ENCODE measurements at places on chromosomes 11 and 22.
A peak's percentile ranks its signal among the peaks of the same experiment; 100 is the strongest.

DNA sequence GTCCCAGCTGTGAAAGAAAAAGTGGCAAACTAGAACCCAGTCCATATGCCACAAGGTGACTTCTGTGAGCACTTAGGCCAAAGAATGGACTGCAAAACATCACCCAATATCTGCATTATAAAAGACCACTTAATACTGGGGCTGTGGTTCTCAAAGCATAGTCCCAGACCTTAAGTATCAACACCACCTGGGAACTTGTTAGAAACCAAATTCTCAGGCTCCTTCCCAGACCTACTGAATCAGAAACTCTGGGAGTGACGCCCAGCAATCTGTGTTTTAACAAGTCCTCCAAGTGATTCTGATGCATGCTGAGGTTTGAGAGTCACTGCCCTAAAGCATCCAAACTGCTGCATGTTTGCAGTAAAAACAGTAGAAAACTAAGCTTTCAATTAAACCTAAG is 81.3 kb downstream of the SERGEF start:
- DNase-seq, result no peak

GRCh38 chr11:35058669-35059434 is 80.1 kb upstream of the CD44 start:
- DNase-seq, result no peak

- DNase-seq, result no peak
Observed at GRCh38 chr11:112797648-112798293, 163.4 kb upstream of the NCAM1 start.

DNA sequence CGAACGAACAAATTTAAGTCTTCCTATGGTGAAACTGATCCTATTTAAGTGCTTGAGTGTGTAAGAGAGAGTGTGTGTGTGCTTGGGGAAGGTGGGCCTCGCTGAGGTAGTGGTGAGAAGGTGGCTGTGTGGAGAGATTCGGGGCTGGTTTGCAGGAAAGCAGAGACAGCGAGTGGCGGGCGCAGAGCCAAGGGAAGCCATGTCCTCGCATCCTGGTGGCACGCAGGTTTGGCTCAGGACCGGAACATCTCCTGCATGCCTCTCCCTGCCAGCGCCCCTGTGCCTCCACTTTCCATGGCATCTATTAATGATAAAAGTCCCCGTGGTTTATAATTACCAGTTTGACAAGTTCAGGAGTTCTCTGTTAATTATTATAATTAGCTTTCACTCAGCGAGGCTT is 383.1 kb upstream of the CADM1 start:
- DNase-seq, result no peak

DNA sequence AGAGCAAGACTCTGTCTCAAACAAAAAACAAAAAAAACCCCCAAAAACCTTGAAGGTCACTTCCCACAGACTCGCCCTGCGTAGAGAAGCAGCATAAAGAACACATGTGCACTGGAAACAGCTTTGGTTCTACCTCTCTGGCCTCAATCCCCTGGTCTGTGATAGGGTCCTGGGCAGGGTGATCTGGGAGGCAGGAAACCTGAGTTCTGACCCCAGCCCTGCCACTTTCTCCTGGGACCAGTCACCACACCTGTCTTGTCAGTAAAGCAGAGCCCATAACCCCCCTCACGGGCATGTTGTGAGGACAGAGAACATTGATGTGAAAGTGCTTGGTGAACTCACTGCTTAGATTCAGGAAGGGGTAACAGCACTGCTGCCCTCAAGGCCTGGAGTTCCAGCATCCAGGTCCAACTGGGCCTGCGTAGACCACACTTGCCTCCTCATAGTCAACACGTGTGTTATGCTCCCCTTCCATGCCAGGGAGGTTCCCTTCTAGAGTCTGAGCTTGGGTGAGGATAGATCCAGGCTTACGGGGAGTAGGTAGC is 11.4 kb downstream of the UCP2 start:
- DNase-seq, result no peak

GRCh38 chr11:87263264-87263838 is 225.6 kb downstream of the TMEM135 start:
- no peak for DNase-seq

GRCh38 chr11:66823700-66824099 is 19.5 kb upstream of the RCE1 start:
- DNase-seq, result no peak

- DNase-seq, result no peak
Observed at GRCh38 chr11:7844986-7845385, 48.2 kb upstream of the OR5P2 start.

DNA sequence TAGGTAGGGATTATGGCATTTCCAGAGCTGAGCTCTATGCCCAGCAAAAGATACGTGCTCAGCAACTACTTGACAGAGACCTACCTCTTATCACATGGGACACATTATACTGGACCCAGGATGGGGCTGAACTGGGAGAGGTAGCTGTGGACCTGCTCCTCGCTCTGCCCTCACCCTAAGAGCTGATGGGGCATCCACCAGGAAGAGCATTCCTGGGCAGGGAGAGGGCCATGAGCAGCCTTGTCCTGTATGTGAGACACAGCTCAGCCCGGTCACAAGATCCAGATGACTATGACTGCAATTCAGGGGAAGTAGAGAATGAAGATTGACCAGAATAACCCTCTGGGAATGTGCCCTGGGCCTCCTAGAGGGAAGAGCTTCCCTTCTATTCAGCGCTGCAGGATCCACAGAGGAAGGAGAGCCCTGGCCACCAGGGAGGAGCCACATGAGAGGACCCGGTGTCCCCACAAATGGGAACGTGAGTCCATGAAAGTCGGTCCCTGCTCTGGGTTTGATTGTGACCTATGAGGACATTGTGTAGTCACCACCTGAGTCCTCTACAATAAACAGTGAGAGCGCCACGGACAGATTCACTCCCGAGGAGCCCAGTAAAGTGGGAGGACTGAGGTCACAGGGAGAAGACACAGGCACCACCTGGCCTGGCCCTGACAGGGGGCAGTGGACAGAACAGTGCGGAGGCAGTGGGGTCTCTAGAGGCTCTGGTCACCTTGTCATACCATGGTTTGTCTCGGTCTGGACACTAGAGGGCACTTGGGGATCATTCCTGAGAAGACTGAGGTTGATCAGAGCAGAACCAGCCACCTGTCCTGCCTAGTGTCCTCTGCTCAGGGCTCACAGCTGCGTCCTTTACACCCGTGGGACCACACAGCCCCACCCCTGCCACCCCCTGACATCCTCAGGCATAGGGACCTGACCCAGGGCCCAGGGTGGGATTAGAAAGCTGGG is 99.5 kb downstream of the ZNF280B start:
- DNase-seq, result no peak

GRCh38 chr22:32564170-32565001 is 89.8 kb downstream of the FBXO7 start:
- DNase-seq, result no peak

DNA sequence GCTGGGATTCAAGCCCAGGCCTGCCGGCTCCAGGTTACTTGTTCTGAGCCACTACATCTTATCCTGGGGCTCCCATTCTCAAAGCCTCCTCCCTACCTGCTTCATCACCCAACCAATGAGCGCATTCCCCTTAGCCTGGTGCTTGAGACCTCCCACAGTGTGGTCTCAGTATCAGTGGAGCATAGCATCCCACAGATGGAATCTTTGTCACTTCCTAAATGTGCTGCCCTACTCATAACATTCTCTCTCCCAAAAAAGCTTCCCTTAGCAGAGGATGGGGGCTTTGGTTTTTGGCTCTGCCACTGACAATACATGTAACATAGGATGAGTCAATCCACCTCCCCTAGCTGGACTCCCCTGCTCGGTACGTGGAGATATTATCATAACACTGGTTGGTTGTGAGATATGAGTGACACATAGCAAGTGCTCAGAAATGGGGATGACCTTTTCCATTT is 28.8 kb downstream of the TEAD1 start:
- DNase-seq, result no peak

DNA sequence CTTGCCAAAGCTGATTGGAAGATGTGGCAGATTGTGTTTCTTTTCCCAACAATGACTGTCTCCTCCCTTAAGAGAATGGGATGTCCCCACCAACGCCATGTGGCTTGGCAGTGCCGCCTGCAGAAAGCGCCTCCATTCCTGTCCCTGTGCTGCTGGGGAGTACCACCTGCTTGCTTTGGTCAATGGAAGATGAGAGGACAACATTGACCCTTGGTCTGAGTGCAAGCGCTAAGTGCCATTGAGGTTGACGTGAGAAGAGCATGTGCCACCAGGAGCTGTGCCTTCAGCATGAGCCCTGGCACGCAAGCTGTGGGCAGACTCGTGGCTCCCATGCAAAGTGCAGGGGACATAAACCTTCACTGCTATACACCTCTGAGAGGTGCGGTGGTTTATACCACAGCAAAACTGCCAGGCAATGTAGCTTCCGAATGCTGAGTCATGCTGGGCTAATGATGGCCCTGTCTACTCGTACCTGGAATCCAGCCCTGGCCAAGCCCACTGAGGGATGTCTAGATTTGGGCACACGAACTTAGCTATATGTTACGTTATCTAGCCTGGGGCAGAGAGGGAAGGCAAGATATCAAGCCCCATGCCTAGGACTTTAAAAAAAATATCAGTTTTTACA is 41.9 kb downstream of the MYEOV start:
- no peak for DNase-seq

DNA sequence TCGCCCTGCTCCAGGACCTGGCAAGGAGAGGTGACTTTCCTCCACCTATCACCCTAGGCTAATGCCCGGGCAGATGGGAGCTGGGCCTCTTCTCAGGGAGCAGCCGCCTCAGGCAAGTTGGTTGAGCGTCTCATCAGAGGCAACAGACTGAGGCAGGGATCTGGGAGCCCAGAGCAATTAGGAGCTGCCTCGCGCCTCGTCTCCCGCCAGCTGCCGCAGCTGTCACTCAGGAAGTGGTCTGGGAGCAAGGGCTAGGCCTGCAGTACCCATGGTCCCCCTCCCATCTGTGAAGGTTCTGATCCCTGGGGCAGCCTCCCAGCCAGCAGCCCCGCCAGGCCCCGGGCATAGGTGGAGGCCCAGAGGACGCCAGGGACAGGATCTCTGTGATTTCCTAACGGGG is 4.6 kb upstream of the CABP7 start:
- no peak for DNase-seq

DNA sequence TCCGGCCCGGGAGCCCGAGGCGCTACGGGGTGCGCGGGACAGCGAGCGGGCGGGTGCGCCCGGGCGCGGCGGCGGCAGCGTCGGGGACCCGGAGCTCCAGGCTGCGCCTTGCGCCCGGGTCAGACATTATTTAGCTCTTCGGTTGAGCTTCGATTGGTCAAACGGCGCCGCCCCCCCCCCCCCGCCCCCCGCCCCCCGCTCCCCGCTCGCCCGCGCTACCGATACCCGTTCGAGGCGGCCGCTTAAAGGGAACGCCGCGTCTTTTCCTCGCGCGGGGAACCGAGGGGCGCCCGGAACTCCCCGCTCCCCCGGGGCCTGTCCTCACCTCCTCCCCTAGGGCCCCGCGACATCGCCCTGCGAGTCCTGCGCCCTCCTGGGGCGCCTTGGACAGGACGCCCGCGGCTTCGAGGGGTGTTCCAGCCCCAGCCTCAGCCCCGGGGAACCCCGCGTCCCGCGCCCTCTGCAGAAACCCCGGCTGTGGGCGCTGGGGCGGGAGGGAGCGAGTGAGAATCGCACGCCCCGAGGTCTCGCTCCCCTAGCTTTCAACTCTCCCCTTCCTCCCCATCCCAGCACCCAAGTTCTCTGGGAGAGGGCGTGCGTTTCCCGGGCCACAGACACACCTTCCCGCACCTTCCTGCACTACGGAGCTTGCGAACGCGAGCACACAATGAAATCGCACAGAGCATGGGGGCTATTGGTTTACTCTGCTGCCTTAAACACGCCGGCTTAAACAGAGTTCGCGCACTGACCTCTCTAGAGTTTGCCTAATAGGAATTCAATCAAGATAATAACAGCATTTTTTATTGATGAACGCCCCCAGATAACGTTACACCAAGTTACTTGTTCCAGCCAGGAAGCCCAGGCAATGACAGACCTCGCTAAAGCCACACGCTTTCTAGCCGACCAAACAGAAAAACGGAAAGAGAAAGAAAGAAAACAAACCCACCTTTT is at the start of gene BDNF:
Gene BDNF, minus strand, starts transcription at position 105 of the 951 bp plus-strand sequence. CDS start 41,891 bp downstream, outside the sequence.
- no peak for DNase-seq

DNA sequence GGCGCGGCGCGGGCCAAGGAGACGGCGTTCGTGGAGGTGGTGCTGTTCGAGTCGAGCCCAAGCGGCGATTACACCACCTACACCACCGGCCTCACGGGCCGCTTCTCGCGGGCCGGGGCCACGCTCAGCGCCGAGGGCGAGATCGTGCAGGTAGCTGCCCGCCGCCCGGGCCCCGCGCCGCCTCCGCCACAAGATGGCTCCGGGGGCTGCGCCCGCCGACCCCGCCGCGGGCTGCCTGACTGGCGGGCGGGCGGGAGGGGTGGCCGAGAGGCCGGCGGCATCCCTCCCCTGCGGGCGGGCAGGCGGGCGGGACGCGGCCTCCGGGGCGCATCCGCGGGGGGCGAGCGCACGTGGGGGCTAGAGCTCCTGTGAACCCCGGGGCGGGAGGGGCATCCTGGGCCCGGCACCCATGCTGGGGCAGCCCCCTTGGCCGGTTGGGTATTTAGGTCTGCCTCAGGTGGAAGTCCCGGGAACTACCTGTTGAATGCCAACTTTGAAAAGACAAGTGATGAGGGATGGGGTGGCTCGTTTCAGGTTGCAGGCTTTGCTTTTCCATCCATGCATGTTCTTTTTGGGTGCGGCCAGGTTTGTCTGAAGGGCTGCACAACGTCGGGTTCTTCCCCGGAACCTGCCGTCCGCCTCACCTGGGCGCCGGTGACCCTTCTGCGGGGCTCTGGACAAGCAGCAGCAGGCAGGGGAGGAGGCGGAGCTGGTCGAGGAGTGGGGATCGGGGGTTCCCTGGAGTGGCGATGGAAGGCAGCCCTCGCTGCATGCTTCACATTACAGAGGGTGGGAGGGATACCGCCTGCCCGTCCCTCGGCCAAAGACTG is 760 bp downstream of the ZNRF3 start:
- DNase-seq, result peak; percentile 13

GRCh38 chr11:116984589-116984988 is 113.6 kb downstream of the SIK3 start:
- no peak for DNase-seq

- DNase-seq, result no peak
Observed at GRCh38 chr11:36273110-36273509, 16.1 kb downstream of the COMMD9 start.

GRCh38 chr11:42265072-42265471 is 805.6 kb upstream of the LRRC4C start:
- no peak for DNase-seq

GRCh38 chr11:114109206-114110090 is 49.9 kb downstream of the ZBTB16 start:
- no peak for DNase-seq

GRCh38 chr11:102615077-102615893 is 9.8 kb downstream of the MMP20 start:
- no peak for DNase-seq

GRCh38 chr11:6473451-6474412 is at the start of gene TRIM3:
Gene TRIM3, minus strand, starts transcription at chr11:6473941. Its CDS starts 8,246 bp downstream, at chr11:6465695.
- DNase-seq, result peak; percentile 67

Data from activated T-helper 1 cell treated with Interleukin-2 at 50 U/mL for 16 hours (primary cell).